Right hindlimb (tissue), 1 donor: ENCODE measurements at places on chromosomes 12 and 14.

- DNase-seq, result no peak
These were observed 205.1 kb upstream of the GZMB start for GRCh38 chr14:24838945-24839616.

GRCh38 chr14:89309670-89310177, 107.3 kb downstream of the FOXN3 start:
- DNase-seq, result no peak

DNA sequence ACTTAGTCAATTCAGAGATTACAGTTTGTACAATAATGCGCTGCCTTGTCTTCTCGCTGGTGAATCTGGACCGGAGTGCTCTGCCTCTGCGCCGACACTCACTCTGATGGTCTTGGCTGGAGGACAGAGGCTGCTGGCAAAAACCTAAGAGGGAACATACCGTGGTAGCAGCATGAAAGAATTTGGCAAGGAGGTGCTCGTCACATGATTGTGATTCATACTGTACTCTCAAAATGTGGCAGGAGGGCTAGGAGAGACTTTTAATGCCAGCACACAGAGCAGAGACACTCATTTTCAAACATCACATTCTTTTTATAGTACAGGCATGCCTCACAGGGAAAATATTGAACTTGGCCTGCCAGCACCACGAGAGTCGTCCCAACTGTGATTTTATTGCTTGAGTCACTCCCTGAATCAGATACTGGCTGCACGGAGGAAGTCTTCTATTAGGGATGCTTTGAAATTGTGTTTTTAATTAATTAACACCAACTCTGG, 67.8 kb downstream of the HMGA2 start:
- peak; percentile 92 for DNase-seq

GRCh38 chr12:74889563-74890236, 319.9 kb downstream of the KCNC2 start:
- DNase-seq, result no peak

- no peak for DNase-seq
These were observed 66.4 kb downstream of the ATXN2 start for GRCh38 chr12:111532751-111533150.
